ENCODE measurements at places on chromosomes 1 and 21. TPM values are rescaled to one million over a fixed set of nuclear protein-coding genes. Genes with fewer than 3 reads are reported as not detected.

THEM5 gene
- not detected for total RNA-seq

GALE gene
- total RNA-seq, result 26.1 TPM

NUF2 gene
- 21.3 TPM for total RNA-seq

C1orf226 gene
- total RNA-seq, result 4.2 TPM

COL11A1 gene
- 3.5 TPM for total RNA-seq

KCNE2 gene
- total RNA-seq, result not detected

DNAH14 gene
- 37.3 TPM for total RNA-seq

MIGA1 gene
- total RNA-seq, result 11.2 TPM

SLC19A1 gene
- 15.7 TPM for total RNA-seq

FABP3 gene
- total RNA-seq, result 34.3 TPM

LRRC38 gene
- 1.6 TPM for total RNA-seq

CCDC24 gene
- total RNA-seq, result 31.3 TPM

DNA sequence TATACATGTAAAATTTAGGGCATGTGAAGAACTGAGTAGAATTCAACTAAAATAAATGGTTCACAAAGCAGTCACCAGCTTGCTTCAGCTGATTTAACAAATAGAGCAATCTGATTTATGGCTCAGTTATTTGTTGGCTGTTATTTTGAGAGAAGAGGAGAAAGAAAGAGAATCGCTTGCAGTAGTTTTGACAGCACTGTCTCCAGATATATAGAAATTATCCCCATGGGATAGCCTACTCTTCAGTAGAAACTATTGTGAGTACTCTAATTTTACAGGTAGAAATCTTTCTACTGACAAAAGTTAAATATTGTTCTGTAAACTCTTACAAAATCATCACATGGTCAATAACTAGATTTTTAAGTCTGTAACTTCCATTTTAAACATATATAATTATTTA lies 1098.2 kb downstream of the MRPL39 start:
- DNase-seq, result no peak

DNA sequence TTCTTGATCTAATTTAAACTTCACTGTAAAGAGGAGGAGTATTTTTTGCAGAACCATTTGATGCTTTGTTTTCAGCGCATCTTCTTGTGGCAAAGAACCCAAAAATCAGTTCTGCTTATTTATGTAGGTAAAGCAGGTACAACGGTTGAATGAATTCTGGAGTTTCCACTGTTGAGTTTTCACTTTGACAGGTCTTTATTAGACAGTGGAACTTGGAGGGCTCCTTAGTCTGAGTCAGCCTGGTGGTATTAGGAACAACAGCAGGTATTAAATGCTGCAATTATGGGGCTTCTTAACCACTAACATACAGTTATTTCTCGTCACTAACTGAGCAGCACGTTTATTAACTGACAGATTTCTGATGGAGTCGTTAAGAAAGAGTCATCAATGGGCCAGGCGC lies 1.2 kb downstream of the LRIG2 start:
- no peak for DNase-seq

DNA sequence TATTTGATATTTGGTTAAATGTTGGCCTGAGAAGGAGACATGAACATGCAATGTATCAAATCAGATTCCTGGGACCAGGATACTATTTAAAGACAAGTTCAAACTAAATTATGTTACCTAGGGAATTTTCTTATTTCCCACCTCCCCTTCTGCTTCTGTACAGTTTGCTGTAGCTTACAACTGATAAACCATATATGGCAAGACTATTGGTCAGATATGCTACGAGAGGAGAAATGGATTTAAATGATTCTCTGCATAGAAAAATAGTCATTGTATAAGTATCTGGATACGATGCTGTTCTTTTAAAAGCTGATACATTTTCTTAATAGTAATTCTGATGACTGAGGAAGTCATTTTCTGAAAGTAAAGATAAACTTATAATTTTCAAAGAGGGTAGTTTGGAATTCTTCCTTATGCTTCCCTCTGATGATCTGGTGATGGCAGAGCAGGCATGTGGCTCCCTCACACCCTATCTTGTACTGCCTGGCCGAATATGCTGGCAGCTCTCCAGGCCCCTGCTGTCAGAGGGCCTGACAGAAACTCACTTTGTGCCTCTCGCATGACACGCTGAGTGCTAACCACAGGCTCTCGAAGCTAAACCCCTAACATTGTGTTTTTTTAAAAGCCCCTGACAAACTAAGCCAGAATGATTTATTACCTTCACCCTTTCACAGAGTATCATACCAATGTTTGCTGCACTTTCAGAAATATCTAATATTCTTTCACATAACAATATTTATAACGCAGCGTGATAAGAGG lies 19.4 kb downstream of the RRP15 start:
- DNase-seq, result no peak

DNA sequence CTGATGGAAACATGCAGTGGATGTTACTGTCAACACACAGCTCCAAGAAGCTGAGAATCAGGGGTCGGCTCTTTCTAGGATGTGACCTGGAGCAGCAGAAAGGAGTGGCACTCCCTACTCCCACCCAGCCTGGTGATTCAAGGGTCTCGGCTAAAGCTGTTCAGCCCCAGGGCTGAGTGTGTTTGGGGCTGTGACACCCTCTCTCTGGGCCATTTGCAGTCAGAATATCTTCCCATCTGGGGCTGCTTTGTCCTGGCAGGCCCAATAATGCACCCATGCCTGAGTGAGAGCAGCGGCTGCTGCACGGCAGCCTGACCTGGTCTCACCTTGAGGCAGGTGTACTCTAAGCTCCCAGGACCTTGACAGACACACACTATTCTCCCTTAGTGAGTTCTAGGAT lies 52.5 kb upstream of the AJAP1 start:
- no peak for DNase-seq

GRCh38 chr1:78096976-78097375 lies 51.2 kb downstream of the GIPC2 start:
- DNase-seq, result peak; percentile 31

DNA sequence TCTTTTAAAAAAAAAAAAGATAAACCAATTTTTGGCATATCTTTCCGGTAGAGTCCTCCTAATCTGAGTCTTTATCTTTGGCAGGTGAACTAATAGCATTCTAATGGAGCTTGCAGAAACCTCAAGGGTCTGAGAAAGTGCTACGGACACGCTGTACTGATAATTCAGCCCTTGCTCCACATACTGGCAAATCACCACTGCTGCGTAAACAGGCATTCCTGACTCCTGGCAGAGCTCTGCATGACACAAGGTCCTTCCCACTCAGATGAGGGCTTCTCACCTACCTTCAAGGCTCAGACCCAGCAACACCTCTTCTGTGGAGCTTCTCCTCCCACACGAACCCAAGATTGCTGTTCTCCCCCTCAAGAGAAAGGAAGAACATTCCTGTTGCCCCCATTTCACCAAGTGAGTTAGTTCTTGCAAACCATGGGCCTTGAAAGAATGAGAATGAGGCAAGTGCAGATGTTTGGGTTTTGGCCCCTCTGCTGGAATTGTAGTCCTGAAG lies 48.0 kb downstream of the LYST start:
- DNase-seq, result no peak

- peak; percentile 91 for DNase-seq
Measured at GRCh38 chr21:46285761-46286647, at the start of gene YBEY. YBEY (plus strand) TSS chr21:46286342; CDS start chr21:46286914, 572 bp downstream.

DNA sequence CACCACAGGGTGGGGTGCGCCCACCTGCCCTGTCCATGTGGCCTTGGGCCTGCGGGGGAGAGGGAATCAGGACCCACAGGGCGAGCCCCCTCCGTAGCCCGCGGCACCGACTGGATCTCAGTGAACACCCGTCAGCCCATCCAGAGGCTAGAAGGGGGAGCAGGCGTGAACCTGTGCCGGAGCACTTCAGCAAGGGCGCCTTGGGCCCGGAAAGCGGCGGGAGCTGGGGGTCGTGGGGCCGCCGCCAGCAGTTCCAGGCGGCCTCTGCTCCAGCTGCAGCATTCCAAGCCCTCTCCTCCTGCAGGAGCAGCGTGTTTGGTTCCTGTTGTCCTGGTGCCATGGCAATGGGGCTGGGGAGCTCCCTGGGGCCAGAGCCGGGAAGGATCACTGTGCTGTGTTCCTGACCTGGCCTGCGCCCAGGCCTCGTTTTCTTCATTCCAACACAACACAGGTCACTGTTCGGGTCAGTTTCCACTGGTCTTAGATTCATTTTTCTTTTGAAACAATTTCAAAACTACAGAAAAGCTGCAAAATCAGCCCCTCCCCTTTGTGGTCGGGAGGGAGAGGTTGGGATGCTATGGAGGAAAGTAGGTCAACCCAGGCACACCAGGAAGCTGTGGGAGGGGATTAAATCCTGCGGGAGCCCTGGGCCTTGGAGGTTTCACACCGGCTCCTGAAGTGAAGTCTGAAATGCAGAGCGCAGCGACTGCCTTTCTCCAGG lies 18.8 kb downstream of the SLX9 start:
- DNase-seq, result peak; percentile 81

DNA sequence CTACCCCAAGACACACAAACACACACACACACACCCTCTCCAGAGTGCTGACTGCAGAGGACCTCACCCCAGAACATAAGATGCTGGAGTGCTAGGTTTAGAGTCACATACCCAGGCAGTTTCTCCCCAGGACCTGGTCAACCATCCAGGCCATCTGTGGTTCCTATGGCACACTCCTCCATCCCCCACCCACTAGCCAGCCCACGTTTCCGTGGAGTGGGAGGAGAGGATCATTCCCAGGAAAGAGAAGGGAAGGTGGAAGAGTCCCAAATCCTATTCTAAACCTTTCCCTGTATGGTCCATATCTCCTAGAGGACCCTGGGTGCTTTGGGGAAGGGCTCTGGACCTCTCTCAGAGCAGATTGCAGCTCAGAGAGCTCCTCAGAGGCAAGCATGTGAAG lies 1.1 kb downstream of the KCNJ9 start:
- no peak for DNase-seq

DNA sequence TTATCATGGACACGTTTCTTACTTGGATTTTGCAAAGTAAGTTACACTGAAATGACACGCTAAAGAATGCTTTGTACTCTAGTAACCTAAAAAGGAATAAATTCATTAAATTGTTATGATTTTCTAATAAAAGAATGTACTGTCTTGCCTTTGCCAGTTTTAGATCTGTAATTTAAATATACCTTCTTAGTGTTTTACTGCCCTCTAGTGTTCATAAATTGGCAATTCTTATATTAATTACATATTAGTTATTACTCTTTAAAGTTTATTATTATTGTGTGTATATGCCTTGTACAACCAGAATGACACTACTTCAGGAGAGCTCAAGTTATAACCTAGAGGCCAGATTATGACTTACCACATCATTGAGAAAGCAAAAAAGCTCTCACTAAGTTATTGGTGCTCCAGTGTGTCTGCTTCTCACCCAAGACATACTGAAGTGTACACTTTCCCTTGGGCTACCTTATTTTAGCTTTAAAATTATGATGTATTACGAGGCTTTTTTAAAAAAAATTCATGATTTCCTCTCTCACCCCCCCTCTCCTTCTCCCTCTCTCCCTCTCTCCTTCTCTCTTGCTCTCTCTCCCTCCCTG lies 169.9 kb downstream of the HS2ST1 start:
- no peak for DNase-seq

DNA sequence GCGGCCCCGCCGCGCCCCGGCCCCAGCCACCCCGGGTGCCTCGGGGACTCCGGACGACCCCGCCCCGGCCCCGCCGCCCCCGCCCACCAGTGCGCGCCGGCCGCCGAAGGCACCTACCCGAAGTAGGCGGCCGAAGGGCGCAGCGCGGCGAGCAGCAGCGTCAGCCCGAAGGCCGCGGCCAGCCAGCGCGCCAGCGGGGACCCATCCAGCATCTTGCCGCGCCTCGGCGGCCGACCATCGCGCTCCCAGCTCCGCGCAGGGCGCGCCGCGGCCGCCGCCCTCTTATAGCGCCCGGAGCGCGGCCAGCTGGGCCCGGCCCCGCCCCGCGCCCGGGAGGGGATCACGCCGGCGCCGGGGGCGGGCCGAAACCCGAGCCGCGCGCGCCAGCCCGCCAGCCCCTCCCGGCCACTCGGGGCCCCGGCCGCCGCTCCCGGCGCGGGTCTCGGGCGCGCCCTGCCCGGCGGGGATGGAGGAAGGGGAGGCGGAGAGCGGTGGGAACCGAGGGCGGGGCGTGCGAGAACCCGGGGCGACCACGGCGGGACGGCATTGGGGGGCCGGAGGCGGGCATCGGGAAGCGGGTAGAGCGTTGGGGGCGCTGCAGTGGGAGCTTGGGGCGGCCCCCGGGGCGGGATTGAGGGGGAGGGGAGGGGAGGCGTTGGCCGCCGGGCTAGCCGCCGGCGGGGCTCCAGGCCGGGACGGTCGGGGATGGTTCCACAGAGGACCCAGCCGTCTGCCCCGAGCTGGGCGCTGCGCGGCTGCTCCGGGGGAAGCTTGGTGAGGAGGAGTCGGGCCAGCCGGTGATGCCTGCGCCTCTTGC lies at the start of gene WNT9A:
TSS of gene WNT9A (minus strand) at position 257 of the 817 bp plus-strand sequence. CDS start at position 212, 45 bp downstream.
- DNase-seq, result peak; percentile 46

GRCh38 chr1:212928323-212929291 lies 21.7 kb upstream of the VASH2 start:
- no peak for DNase-seq

- DNase-seq, result no peak
Measured at GRCh38 chr1:168733241-168733640, 4.2 kb upstream of the DPT start.

DNA sequence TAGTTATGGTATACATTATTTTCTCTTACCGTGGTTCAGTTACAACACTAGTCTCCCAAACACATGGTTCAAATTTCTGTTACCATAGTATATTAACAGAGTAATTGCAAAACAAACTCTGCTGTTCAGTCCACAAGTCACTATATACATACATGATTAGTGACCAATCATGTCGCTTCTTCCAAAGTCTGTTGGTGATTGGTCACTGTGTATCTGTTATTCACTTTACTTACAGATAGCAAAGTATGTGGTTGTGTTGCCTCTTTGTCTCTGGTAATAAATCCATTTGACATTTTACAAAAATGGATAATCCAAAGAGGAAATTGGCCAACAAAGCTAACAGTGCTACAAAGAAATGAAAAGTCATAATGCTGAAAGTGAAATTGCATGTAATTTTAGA lies 107.2 kb downstream of the RABGAP1L start:
- no peak for DNase-seq

GRCh38 chr1:244164511-244164890 lies 113.4 kb downstream of the ZBTB18 start:
- no peak for DNase-seq

- DNase-seq, result no peak
Measured at GRCh38 chr1:155966135-155966534, 12.2 kb downstream of the ARHGEF2 start.

GRCh38 chr1:41518471-41518870 lies 34.0 kb upstream of the EDN2 start:
- no peak for DNase-seq
